ENCODE measurements at places on chromosomes 5 and 9. TPM values are rescaled to one million over a fixed set of nuclear protein-coding genes. Genes with fewer than 3 reads are reported as not detected.

DNA sequence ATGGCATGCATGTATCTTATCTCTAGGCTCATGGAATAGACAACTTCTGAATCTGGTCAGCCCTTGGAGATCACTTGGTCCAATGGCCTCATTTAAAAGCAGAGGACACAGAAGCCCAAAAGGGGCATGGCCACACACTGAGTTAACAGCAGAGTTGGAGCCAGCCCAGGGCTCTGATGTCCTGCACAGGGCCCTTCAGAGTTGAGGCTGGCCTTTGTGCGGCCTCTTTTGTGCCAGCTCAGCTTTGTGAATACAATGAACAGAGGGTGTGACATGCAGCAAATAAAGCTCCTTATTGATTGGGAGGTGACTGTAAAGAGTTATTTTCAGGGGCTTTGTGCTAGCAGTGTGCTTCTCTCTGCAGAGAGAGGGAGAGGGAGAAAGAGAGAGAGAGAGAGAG is 150.1 kb upstream of the STK32A start:
- no peak overlapping the region for H3K4me3 ChIP-seq
- H3K27ac ChIP-seq = no peak overlapping the region

GRCh38 chr9:12274577-12274976 is 418.6 kb upstream of the TYRP1 start:
- DNase-seq = no peak
- H3K4me1 ChIP-seq = no peaks in the 10 kb centered on the region
- H3K36me3 ChIP-seq = no peaks in the 10 kb centered on the region
- no peak overlapping the region for H3K4me3 ChIP-seq
- no peak overlapping the region for H3K27ac ChIP-seq

DNA sequence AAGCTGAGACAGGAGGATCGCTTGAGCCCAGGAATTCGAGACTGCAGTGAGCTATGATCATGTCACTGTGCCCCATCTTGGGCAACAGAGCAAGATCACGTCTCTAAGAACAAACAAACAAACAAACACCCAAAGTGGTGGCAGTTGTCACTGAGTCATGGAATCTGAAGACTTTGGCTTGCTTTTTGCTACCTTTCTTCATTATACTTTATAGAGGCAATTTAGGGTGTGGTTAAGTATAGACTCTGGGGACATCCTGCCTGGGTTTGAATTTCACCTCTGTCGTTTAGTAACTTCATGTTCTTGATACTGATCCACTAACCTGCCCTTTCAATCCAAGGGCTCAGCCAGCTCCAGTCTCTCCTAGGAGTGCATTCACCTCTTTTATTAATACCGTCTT is 13.0 kb upstream of the HOMER1 start:
- no peak for DNase-seq
- H3K27ac ChIP-seq = no peak overlapping the region
- no peak overlapping the region for H3K4me3 ChIP-seq
- no peaks in the 10 kb centered on the region for H3K4me1 ChIP-seq

GAPT gene
- total RNA-seq = not detected

- DNase-seq = peak; percentile 52
- no peaks in the 10 kb centered on the region for H3K4me1 ChIP-seq
- no peak overlapping the region for H3K4me3 ChIP-seq
- no peak overlapping the region for H3K27ac ChIP-seq
Observed at GRCh38 chr5:38382898-38383297, 124.5 kb downstream of the EGFLAM start.

SH3PXD2B gene
- 0.25 TPM for total RNA-seq

DNA sequence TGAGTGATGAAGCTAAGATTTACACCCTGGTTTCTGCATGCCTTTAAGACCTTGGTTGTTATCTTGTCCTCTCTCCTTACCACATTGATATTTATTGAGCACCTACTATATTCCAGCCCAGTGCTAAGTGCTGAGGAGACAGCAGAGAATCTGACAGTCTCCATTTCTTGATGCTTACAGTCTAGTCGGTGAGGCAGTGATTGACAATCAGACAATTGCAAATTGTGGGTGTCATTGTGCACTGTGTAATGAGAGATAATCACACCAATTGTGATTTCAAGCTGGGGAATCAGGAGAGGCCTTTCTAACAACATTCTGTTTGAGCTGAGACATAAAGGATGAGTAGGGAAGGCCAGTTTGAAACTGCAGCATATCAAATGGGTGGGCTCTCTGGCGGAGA is 41.7 kb upstream of the PPARGC1B start:
- DNase-seq = no peak
- no peak overlapping the region for H3K4me3 ChIP-seq
- H3K27ac ChIP-seq = no peak overlapping the region
- H3K36me3 ChIP-seq = no peaks in the 10 kb centered on the region

DNA sequence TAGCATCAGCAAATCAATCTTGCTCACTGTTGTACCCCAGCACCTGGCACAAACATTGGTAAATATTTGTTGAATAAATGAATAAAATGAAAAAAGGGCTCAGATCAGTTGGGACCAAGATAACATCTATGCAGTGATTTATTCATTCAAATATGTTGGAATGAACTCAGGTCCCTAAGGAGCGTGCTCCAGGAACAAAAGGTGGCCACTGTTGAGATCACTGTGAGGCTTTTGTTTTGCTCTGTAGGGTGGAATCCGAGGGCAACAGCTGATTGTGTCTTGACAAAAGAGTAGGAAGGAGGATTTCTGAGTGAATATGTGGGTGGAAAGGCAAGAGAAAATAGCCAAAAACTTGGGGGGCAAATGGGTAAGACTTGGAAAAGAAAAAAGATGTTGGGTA is 89.7 kb downstream of the PPP2R2B start:
- DNase-seq = no peak
- H3K4me3 ChIP-seq = no peak overlapping the region
- H3K27me3 ChIP-seq = no peaks in the 10 kb centered on the region
- no peak overlapping the region for H3K27ac ChIP-seq

DNA sequence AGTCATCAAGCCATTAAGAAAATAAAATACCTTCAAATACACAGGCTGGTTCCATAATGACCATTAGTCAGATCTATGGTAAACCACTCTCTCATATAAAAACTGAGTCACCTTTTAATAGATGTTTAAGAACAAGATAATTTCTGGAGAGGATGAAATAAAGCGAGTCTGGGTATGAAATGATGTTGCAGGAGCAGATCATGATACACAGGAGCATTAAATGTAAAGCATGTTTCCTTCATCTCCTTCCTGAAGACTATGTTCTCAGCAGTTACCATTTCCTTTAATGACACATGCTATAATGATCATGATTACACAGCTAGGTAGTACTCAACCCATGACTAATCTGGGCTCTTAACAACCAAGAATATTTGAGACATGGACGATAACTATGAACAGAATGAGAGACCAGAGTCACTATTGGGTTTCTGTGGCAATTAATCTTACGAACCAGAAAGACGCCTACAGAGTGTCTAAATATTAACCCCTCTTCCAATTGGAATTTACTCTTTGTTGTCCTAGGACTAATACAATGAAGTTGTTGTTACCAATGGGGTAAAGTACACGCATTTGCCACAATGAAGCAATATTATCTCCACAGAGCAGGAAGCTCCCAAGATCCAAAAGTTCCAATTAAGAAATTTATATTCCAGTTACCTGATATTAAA is 105.6 kb downstream of the NR6A1 start:
- H3K36me3 ChIP-seq = no peaks in the 10 kb centered on the region
- no peak overlapping the region for H3K27ac ChIP-seq
- H3K4me3 ChIP-seq = no peak overlapping the region
- peaks cover 25% of the 10 kb centered on the region for H3K27me3 ChIP-seq
- H3K4me1 ChIP-seq = peaks cover 1% of the 10 kb centered on the region
- DNase-seq = no peak

TXN gene
- 315 TPM for total RNA-seq

- H3K36me3 ChIP-seq = peaks cover 28% of the 10 kb centered on the region
- DNase-seq = no peak
- no peak overlapping the region for H3K27ac ChIP-seq
Observed at GRCh38 chr5:53052499-53052898, 57.1 kb downstream of the MOCS2 start.

- H3K4me1 ChIP-seq = no peaks in the 10 kb centered on the region
- H3K27me3 ChIP-seq = peaks cover 11% of the 10 kb centered on the region
- no peak overlapping the region for H3K4me3 ChIP-seq
- no peak for DNase-seq
Observed at GRCh38 chr5:74261421-74261820, 379.1 kb downstream of the ENC1 start.

- H3K36me3 ChIP-seq = no peaks in the 10 kb centered on the region
- DNase-seq = peak; percentile 24
- peak within 1 kb of the TSS; percentile 75 for H3K4me3 ChIP-seq
- peaks cover 32% of the 10 kb centered on the region for H3K27me3 ChIP-seq
- no peak within 1 kb of the TSS for H3K27ac ChIP-seq
Observed at GRCh38 chr9:111599092-111599954, at the start of gene PTGR1. Gene PTGR1, minus strand, starts transcription at chr9:111599647. Its CDS starts 2,225 bp downstream, at chr9:111597422.

- H3K4me3 ChIP-seq = no peak overlapping the region
- no peaks in the 10 kb centered on the region for H3K4me1 ChIP-seq
- no peak overlapping the region for H3K27ac ChIP-seq
- DNase-seq = no peak
- no peaks in the 10 kb centered on the region for H3K36me3 ChIP-seq
Observed at GRCh38 chr9:117029341-117029740, 342.2 kb downstream of the TRIM32 start.

DNA sequence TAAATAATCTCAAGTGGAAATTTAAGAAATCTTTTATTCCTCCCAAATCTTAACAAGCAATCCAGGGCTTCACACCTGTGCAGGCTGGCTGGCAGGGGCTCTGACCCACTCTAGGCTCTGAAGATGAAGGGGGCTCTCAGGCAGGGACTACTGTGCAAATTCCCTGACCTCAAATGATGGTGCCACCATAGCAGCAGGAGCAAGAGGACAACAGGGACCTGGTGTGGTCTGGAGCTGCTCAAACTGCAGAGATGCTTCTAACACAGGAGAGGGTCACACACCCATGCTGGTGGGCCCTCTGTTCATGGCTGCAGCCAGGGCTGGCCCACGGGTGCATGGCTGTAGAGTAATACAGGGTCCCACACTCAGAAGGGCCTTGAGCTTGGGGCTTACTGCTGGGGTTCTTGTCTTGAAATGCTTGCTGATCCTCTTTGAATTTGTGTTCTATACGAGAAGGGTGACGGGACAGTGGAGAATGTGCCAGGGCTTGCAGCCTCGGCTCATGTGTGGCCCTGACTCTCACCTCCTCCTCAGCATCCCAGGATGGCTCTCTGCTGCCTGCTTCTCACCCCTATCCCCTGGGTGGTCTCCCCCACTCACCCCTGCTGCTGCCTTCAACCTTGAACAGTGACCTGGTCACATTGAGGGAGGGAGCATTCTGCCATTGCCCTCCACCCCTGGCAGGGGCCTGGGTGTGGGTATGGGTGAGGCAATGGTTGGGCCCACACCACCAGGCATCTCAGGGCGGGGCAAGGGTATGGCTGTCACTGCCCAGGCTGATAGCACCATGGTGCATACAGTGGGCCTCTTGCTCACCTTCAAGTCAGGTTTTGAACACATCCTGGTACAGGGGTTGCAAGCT is 191.7 kb downstream of the FSTL4 start:
- H3K4me1 ChIP-seq = peaks cover 8% of the 10 kb centered on the region
- H3K36me3 ChIP-seq = no peaks in the 10 kb centered on the region
- no peak overlapping the region for H3K27ac ChIP-seq
- H3K27me3 ChIP-seq = peaks cover 28% of the 10 kb centered on the region

- peaks cover 4% of the 10 kb centered on the region for H3K36me3 ChIP-seq
- no peak overlapping the region for H3K27ac ChIP-seq
- no peak overlapping the region for H3K4me3 ChIP-seq
- no peaks in the 10 kb centered on the region for H3K4me1 ChIP-seq
Observed at GRCh38 chr5:79255786-79256557, 20.0 kb downstream of the JMY start.

SEMA5A gene
- total RNA-seq = 1.7 TPM

DNA sequence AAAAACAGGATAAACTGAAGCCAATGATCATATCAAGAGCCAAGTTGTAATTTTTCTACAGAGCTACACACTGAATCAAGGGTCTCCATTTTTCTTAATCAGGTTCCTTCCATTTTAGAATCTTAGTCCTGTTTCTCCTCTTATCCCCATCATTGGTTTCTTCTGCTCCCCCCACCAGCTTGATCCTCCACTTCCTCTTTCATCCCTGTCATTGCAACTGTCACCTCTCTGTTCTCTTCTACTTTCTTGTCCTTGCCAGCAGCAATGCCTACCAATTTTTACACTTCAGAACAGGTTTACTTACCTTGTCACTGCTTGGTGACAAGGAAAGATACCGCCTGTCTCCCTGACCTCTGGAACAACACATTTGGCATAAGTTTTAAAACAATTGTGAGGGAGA is 97.3 kb downstream of the CFAP90 start:
- H3K27me3 ChIP-seq = peaks cover 25% of the 10 kb centered on the region
- H3K36me3 ChIP-seq = no peaks in the 10 kb centered on the region
- H3K4me3 ChIP-seq = no peak overlapping the region
- no peak overlapping the region for H3K27ac ChIP-seq

INSL4 gene
- not detected for total RNA-seq

CDH18 gene
- total RNA-seq = not detected

GRCh38 chr5:994821-995220 is 13.8 kb upstream of the NKD2 start:
- DNase-seq = no peak
- no peaks in the 10 kb centered on the region for H3K36me3 ChIP-seq
- H3K27ac ChIP-seq = no peak overlapping the region
- peaks cover 16% of the 10 kb centered on the region for H3K4me1 ChIP-seq

ZNF354C gene
- 6.0 TPM for total RNA-seq

CEMIP2 gene
- 140 TPM for total RNA-seq

DNA sequence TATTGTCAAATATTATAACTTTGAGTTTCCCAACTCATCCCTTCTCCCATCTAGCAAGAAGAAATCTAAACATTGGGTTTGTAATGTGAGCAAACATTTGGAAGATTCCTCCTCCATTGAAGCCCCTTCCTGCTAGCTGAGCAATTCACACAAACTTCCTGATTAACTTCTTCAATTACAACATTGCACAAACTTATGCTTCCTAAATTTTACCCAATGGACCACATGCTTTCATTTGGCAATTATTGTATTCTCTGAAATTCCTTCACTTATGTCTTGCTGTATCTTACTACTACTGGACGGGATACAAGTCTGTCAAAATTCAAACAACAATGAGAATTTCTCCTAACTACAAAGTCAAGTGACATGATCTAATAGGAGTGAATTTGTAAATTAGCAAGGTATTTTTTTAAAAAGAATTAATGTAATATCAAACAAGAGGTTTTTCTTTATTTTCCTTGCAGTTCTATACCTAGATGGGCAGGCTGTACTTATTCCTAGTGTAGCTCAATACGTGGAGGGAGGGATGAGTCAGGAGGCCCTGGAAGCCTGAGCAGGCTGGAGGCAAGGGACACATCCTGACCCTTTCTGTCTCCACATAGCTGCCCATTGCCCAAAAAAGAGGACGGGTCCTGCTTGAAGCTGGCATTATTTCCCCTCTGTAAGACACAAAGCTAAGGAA is 11.8 kb upstream of the IFNW1 start:
- DNase-seq = no peak
- peaks cover 8% of the 10 kb centered on the region for H3K27me3 ChIP-seq
- H3K27ac ChIP-seq = no peak overlapping the region
- no peak overlapping the region for H3K4me3 ChIP-seq

Measured in activated CD4-positive, alpha-beta memory T cell treated with anti-CD3 and anti-CD28 coated beads, Interleukin-2, amount 10 ng/mL, durations not matched to agents 7 days and 5 days (primary cell).